Osteocyte (in vitro differentiated cells): ENCODE measurements at places on chromosomes 1 and 21.
A peak's percentile ranks its signal among the peaks of the same experiment; 100 is the strongest.

DNA sequence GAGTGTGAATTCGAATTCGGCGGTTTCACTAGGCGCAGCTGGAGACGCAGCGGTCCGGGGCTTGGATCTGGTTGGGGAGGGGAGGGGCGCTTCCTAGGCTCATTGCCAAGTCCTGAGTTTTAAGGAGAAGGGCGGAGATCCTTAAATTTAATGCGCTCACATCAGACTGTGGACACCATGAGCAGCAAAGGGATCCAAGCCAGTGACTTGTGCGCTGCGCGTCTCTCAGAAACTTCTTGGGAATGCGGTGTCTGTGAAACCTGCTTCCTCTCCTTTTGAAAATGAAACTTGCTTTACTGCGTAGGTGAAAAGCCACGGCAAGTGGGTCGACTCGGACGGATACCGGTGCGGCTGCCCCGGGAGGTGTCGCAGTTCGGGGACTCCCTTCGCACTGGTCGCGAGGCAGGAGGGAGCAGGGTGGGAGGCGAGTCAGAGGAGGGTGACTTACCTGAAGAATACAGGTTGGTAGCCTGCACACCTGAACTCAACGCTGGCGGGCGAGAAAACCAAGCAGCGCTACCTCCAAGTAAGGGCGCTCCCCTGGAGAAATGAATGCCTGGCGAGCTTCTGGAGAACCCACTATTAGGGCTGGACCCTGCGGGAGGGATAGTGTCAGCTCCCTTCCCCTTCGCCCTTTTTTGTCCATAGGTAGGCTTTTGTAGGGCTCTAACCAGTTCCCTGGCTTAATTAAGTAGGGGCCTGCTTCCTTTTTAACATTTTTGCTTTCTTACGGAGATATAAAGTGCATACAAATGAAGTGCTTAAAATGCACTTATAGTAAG lies 992 bp downstream of the TENT5C start:
- DNase-seq, result no peak

DNA sequence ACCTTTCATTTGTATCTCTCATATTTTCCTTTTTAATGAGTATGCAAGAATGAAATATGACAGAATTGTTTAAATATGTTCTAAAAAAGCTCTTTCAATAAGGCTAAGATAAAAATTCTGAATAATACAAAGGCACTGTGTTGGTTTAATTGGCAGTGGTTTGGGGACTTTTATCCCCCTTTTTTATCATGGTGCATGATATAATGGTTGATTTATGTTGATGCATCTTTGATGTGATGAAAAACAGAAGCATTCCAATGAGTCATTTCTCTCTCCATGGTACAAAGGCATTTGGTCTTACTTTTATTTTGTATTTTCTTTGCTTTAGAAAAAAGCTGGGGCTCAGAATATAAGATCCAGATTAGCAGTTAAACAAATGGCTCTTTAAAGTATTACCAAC lies 127.2 kb upstream of the GREM2 start:
- DNase-seq, result no peak

DNA sequence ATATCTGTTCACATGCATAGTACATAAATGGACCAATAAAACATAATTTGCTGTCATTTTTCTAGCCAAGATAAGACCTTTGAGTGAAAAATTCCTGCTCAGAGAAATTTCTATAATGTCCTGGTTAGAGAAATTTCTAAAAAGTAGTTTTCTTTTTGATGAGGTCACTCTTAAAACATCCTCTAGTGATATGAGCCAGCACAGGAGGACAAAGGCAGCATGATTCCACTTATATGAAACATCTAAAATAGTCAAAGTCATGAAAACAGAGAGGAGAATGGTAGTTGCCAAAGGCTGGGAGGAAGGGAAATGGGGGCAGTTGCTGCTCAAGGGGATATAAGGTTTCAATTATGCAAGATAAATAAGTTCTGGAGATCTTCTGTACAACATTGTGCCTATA lies 239.4 kb downstream of the BACH1 start:
- no peak for DNase-seq

DNA sequence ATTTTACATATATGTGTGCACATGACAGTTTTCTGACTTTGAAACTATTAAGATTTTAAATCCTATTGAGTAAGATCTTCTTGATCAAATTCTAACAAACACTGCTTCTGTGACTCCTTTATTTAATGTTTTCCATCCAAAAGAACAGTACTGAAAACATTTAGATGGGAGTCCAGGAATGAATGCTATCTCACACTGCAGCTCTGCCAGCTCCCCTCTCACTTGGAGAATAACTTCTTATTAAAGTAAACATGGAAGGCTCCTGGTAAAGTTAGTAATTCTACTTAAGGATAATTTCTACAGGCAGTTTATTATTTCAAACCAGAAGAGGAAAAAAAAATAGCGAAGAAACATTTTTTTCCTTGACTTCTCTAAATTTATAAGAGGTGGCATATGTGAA lies 349.1 kb downstream of the DPYD start:
- DNase-seq, result no peak

DNA sequence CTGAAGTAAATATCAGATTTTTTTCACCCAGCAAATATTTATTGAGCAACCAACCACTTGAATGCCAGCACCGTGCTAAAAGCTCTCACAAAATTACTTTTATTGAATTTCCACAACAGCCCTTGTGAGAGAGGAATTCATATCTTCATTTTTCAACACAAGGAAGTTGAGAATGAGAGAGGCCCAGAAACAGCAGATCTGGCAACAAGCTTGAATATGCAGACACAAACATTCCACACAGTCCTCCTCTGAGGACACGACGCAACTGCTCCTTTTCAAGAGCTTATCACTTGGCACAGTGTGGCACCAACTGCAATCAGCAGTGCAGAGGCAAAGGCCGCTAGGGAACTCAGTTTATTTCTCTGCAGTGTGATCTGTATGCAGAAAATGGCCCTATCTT lies 32.2 kb upstream of the IFNAR2 start:
- DNase-seq, result peak; percentile 38

DNA sequence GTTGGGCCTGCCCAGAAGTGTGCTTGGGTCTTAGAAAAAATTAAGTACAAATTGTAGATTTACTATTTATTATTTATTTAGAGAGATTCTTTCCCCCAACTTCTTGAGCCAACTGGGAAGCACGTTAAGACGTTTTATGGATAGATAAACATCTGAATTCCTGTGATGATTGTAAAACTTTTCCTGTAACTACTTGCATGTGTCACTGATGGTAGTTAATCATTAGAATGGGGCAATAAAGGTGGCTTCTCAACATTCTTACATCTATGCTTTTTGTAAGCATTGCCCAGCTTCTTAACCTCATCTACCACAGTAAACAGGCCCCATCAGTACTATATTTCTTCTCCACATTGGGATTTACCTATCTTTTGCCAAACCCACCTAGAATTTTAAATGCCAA lies 559.8 kb downstream of the LMO4 start:
- DNase-seq, result no peak

- DNase-seq, result no peak
Measured at GRCh38 chr1:184971522-184972265, 2.6 kb downstream of the NIBAN1 start.

DNA sequence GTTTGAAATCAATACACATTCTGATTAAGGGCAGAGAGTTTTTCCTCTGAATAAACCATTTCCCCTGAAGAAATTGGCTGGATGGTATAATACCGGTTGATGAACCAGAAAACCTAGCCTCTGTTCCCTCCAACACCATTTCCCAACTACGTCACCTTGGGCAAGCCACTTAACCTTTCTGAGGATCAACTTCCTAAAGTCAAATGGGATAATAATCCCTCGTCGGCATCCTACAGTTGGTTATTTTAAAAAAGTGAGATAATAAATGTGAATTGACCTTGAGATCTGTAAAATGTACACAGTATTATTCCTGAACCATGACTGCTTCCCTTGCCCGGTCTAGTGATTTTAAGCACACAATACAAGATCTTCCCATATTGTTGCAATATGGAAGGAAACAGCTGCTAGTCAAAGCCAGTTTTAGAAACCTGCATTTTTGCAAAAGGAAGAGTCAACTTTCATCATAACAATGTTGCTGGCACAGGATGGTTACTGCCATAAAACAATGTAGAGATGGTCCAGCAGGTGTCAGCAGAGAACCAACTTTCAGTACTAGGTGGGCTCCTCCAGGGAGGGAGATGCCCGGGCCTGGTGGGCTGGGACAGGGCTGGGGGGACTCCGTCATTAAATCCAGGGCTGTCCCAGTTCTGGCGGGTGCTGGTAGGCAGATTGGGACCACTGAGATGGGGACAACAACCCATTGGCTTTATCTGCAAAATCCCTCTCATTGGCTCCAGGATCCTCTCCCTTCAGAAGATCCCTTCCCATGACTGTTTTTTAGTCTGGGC lies 5.2 kb upstream of the HLX start:
- DNase-seq, result no peak

- DNase-seq, result no peak
Measured at GRCh38 chr1:181981821-181982220, 79.7 kb downstream of the ZNF648 start.

- DNase-seq, result no peak
Measured at GRCh38 chr1:174652569-174653280, 205.0 kb downstream of the GPR52 start.

GRCh38 chr1:198919667-198920398 lies 281.0 kb downstream of the PTPRC start:
- DNase-seq, result no peak

DNA sequence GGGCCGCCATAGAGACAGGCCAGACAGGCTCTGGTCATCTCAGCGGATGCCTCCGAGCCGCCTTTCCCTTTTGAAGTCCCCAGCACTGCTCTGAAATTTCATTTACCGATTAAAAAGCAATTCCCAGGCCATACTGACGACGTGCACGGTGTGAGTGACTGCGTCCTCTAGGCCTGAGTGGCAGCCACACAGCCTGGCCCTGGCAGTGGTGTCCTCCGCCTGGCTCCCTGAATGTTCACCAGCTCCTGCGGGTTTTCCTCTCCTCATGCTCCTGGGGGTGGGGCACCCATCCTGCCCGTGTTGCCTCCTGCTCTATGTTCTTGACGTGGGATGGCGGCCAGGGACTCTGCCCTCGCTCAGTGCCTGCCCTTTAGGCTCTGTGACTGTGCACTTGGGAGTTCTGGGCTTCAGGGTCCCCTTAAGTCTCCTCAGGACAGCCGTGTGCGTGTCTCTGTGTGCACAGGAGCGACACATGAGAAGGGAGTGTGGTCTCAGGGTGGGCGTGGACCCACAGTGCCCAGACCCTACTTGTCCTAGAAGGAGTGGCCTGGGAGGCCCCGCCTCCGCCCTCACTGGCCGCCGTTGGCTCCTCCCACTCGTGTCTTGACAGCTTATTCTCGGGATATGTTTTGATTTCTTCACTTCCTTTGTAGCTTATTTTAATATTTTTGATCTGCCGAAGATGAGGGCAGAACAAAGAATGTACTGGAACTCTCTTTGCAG lies 3.6 kb downstream of the SKI start:
- DNase-seq, result peak; percentile 94
